Fibroblast of lung (primary cell): ENCODE measurements at places on chromosomes 7 and 10. TPM values are rescaled to one million over a fixed set of nuclear protein-coding genes. Genes with fewer than 3 reads are reported as not detected.

CLRN3 gene
- total RNA-seq = not detected in 2 replicates

ZNF425 gene
- 4.6 and 5.4 TPM in 2 replicates for total RNA-seq

PTPRE gene
- 1.0 and 1.8 TPM in 2 replicates for total RNA-seq

ELOVL3 gene
- total RNA-seq = 0.26 and 0.66 TPM in 2 replicates

LIPJ gene
- total RNA-seq = under 0.01 and 0.26 TPM in 2 replicates

WDFY4 gene
- under 0.01 and 0.66 TPM in 2 replicates for total RNA-seq

- no peak for DNase-seq
These were observed 66.4 kb upstream of the SORCS1 start for GRCh38 chr10:107230887-107231286.

DNA sequence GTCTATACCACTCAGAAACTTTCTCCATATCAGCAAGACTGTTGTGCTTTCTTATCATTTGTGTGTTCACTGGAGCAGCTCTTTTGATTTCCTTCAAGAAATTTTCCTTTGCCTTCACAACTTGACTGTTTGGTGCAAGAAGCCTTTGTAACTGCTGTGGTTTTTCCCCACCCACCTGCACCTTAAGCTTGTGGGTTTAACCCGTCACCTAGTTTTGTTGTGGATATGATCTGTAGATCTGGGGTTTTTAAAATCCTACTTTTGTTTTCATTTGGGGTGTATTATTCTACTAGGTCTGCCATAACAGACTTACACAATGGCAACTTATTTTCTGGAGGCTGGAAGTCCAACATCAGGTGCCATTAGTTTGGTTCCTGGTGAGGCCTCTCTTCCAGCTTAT is 30.5 kb upstream of the CHST3 start:
- no peak for DNase-seq

GRCh38 chr10:83764666-83765065 is 374.6 kb upstream of the GHITM start:
- peak; percentile 14 for DNase-seq

- DNase-seq = no peak
These were observed 25.0 kb downstream of the SLC25A28 start for GRCh38 chr10:99595236-99595635.

GRCh38 chr7:45923290-45923689 is 2.2 kb upstream of the IGFBP3 start:
- peak; percentile 79 for DNase-seq

DNA sequence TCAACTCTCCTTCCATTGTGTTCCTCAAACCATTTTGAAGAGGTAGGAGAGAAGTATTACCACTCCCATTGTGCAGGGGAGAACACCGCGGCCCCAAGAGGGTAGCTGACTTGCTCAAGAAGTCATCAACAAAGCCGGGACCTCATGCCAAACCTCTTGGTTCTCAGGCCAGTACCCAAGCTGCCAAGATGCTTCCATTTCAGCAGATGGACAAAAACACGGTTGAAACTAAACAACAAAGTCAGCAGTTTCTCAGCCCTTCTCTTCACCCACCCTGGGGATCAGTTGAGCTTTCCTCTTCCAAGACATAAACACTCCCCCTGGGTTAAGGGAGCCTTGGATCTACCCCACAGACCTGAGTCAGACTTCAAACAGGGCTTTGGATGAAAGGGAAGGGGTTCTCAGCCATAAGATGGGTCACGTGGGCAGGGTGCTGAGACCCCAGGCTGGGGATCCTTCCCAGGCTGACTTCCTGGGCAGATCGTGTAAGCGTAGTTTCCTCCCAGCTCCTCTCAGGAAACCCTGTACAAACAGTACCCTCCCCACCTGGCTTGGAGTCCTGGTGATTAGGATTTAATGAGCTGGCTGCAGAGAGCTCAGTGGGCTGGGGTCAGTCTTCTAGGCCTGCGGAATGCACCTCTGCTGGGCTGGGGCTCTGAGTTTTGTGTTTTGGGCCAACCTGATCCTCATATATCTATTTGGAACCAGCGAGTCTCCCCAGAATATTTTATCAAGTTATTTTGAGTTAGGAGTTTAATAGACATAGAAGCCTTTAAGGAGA is 27.3 kb downstream of the EMX2 start:
- no peak for DNase-seq

GRCh38 chr7:54796853-54797252 is 37.8 kb upstream of the SEC61G start:
- no peak for DNase-seq

GRCh38 chr10:133318494-133319127 is 9.9 kb downstream of the ZNF511 start:
- peak; percentile 47 for DNase-seq

GRCh38 chr10:82068501-82068900 is 193.5 kb downstream of the NRG3 start:
- no peak for DNase-seq

- DNase-seq = peak; percentile 59
These were observed 2.2 kb upstream of the GRIFIN start for GRCh38 chr7:2478399-2478785.

- DNase-seq = no peak
These were observed 56.4 kb downstream of the HIPK2 start for GRCh38 chr7:139721417-139721816.

- DNase-seq = no peak
These were observed 3.3 kb upstream of the CUEDC2 start for GRCh38 chr10:102435529-102436233.
